ENCODE measurements at places on chromosomes 2 and 18. TPM values are rescaled to one million over a fixed set of nuclear protein-coding genes. Genes with fewer than 3 reads are reported as not detected.

Gene PPP1R1C
- total RNA-seq, result 1.2 TPM

Gene CYP27C1
- 5.7 TPM for total RNA-seq

Gene EVX2
- not detected for total RNA-seq

DNA sequence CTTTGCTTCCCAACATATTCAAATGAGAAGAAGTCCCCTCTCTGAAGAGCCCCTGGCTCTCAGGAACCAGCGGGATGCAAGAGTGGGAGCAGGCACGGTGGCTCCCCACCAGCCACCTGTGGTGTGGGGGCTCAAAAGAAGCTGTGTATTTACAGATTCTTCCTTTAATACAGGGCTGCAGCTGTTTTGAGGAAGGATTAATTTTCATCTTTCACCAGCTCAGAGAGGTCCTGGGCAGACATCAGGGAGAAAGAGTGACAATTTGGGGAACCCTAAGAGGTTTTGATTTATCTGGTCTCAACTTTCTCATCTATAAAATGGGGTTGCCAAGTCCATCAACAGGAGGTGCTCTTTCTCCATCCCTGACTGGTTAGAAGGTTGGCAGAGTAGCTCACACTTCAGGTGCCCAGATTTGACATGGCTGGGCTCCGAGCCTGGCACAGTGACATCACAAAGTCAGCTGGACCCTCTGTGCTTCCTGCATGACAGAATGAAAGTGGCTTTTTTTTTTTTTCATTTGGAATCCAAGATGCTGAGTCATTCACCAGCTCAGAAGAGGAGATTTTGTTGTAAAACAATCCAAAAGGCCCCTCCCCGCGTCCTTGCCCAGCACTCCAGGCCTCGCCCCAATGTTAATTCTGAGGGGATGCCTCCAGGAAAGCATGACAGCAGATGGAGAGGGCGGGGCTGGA, 15.5 kb upstream of the SIX2 start:
- peak; percentile 74 for DNase-seq

DNA sequence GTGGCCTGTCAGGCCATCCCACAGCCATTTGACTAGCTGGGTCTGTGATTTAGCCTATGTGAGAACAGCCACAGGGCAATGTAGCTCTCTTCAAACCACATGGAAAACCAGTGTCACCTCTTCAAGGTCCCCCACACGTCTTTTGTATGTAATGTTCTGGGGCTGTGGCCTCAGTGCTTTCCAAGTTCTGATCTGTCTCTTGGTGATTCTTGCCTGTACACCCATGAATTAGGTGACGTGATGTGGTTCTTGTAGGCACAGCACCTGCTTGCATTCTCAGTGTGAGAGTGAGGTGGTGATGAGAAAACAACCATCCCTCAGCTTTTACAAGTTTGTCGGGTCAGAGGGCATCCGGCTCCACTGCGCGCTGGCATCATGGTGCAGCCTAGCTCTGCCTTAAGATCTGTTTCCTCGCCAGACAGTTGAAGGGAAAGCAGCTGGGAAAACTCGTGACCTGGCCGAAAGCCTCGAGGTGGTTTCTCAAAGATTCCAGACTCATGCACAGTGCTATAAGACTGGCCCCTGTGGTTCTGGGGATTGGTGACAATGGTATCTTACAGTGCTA, 125.8 kb downstream of the TANC1 start:
- peak; percentile 83 for DNase-seq

DNA sequence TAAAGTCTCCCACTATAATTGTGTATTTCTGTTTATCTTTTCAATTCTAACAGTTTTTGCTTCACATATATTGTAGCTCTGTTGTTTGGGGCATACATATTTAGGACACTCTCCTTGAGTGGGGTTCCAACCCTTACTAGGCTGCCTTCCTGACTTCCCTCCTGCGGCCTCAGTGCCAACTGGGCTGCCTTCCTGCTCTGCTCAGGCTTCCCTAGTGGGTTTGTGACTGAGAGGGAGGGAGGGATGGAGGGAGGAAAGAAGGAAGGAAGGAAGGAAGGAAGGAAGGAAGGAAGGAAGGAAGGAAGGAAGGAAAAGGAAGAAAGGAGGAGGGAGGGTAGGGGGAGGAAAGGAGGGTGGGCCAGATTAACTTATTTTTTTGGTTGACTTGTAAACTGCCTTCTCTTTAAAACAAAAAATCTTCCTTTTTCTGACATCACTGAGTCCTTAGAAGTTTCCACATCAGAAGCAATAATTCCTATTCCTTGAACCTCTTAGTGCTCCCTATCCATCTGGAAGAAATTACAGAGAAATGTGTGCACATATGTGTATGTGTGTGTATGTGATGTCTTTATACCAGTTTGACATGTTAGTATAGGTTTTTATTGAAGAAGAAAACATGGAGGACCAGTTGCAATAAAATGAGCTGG, 145.4 kb upstream of the PGAP1 start:
- DNase-seq, result no peak

GRCh38 chr2:54814389-54815147, 91.1 kb downstream of the EML6 start:
- no peak for DNase-seq

GRCh38 chr2:177429688-177430325, 37.2 kb downstream of the AGPS start:
- DNase-seq, result peak; percentile 99

- DNase-seq, result no peak
Measured at GRCh38 chr2:20618468-20618885, 32.4 kb downstream of the HS1BP3 start.

- no peak for DNase-seq
Measured at GRCh38 chr2:224986477-224986876, 55.8 kb downstream of the DOCK10 start.

- no peak for DNase-seq
Measured at GRCh38 chr2:206160125-206160806, 571 bp downstream of the EEF1B2 start.

- no peak for DNase-seq
Measured at GRCh38 chr2:240327566-240327965, 107.9 kb upstream of the GPC1 start.

DNA sequence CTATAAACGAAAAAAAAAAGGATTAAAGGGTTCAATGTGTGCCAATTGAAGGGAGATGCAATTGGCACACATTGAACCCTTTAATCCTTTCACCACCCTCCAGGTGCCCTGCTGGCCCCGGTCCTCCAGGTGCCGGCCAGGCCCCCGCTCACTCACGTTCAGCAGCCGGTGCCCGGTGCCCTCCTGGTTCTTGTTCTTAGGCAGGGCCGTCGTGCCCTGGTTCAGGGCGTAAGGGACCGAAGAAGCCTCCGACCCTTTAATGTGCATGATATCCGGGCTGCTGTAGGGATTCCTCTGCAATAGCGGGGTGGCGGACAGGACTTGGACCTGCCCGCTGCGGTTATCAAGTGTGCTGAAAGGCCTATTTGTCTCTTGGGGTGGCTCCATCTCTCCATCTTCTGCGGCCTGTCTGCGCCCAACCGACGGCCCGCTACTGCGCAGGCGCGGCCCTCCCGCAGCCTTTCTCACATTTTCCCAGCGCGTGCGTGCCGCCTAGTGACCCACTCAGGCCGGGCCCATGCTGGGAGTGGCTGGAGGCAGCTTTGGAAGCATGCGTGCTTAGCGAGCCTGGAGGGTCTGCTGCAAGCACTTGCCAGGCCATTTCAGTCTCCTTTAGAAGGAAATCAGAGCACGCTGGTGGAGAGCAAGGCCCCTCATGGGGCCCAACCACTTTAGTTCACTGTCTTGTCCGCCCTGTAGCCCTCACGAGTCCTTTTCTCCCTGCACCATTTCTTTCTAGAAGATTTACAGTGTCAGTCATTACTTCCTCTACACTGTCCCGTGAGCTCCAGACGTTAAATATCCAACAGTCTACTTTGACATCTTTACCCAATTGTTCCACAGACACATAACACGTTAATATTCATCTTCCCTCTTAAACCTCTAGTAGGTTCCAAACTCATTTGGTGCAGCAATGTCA, 24.3 kb downstream of the TMEM237 start:
- DNase-seq, result peak; percentile 39

All from astrocyte (in vitro differentiated cells and primary cell).